Putamen (tissue), 1 donor: ENCODE measurements at places on chromosomes 5 and 9.

- peak; percentile 4 for DNase-seq
Observed at GRCh38 chr5:87268970-87269377, 1.3 kb downstream of the RASA1 start.

GRCh38 chr9:78358329-78359051, 61.6 kb downstream of the PSAT1 start:
- no peak for DNase-seq

DNA sequence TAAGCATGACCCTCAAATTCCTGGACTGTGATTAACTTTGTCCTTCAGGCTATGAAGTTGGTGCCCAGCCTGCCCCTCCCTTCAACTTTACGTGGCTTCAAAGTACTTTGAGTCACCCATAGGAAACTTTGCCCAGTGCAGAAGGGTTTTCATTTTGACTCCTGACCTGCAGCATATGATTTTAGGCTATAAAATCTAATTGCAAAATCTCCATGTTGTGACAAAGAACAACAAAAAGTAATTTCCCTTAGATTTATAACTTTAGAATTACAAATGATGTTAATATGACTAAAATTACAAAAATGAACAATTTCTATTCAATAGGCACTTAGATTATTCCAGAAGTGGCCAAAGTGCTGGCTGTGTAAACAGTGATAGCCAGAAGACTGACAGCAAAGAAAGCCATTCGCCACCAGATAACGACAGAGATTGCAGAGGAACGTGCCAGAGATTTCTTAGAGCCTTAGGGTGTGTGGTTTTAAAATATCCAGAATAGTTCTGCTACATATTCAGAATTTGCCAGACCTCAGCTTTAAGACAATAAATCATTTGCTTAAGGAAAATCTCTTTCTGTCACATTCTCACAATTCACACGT, 197.4 kb downstream of the SEMA5A start:
- DNase-seq: no peak

GRCh38 chr9:15927161-15927560, 374.3 kb downstream of the CCDC171 start:
- no peak for DNase-seq

- no peak for DNase-seq
Observed at GRCh38 chr9:16342246-16343020, 528.0 kb downstream of the BNC2 start.

DNA sequence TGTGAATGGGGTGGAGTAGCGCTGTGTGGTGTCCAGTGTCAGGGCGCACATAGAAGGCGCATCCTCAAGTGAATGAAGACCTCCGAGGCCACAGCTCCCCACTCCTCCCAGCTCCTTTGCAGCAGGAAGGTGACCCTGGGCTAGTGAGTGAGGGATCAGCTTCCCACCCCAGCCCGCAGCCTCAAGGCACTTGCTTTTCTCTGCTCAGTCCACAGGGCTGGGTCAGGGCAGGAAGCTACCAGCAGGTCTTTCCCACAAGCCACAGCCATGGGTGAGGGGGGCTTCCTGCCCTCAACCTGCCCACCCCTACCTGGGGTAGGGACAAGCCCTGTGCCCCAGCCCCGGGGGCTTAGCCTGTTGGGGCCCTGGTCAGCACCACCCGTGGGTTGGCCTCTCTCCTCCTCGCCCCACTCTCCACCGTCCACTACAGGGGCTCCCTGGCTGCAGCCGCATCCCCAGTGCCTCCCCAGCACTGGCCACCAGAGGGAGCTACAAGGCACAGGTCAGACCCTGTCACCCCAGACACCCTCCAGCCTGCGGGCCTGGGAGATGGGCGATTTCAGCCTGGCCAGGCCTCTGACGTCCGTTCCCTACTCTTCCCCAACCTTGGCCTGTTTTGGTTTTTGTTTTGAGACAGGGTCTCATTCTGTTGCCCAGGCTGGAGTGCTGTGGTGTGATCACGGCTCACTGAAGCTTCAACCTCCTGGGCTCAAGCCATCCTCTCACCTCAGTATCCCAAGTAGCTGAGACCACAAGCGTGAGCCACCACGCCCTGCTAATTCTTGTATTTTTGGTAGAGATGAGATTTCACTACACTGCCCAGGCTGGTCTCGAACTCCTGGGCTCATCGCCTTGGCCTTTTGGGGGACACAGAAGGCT, 1.3 kb upstream of the ABCA2 start:
- peak; percentile 72 for DNase-seq

GRCh38 chr5:96687812-96688453, 25.8 kb downstream of the CAST start:
- no peak for DNase-seq

DNA sequence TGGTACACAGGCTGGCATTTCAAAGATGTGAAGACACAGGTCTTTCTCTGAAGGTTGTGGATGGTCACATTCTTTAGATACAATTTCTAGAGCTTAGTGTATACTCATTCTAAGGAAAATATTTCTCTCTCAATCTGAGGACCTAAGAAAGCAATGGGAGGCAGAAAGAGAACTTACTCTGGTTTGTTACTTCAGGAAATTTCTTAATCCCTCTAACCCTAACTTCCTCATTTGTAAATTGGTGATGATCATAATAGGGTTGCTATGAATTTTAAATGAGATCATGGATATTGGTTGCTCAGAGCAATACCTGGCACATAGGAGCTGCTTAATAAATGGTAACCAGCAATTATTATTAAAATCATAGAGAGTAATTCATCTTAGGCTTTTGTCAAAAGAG, 22.1 kb downstream of the FAM170A start:
- DNase-seq: no peak

DNA sequence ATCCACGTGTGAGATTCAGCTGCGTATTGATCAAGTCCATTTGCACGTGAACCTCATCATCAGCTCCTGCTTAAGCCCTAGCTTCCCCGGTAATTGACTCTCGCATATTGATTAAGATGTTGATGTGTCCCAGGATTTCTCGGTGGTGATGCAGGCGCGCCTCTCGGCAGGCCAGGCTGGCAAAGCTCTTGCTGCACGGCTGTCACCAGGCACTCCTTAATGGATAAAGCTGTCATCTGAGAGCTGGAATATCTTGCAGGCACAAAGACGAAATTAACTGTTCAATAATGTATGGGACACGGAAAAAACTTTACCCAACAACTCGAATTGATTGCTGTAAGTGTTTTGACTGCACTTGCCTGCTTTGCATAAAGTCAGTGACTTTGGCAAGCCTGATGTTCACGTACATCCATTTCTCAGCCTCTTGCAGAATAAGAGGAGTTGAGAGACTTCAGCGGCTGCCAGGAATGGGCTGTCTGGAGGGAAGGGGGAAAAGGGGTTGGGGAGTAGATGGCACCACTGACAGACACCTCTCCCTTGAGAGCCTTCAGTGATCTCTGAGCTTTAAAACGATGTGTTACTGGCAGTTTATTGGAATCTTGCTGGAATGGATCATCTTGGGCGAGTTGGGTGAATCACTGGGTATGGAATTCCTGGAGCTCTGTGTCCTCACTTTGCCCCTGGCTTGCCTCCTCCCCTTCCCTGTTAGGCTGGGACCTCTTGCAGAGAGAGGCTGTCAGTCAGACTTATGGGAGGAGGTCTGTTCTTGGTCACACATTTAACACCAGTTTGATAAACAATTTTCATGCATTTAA, 650.3 kb downstream of the CCDC171 start:
- DNase-seq: no peak
